ENCODE measurements at places on chromosomes 13 and 19.

- no peak for DNase-seq
Measured at GRCh38 chr19:16938211-16938610, 49.4 kb downstream of the F2RL3 start.

DNA sequence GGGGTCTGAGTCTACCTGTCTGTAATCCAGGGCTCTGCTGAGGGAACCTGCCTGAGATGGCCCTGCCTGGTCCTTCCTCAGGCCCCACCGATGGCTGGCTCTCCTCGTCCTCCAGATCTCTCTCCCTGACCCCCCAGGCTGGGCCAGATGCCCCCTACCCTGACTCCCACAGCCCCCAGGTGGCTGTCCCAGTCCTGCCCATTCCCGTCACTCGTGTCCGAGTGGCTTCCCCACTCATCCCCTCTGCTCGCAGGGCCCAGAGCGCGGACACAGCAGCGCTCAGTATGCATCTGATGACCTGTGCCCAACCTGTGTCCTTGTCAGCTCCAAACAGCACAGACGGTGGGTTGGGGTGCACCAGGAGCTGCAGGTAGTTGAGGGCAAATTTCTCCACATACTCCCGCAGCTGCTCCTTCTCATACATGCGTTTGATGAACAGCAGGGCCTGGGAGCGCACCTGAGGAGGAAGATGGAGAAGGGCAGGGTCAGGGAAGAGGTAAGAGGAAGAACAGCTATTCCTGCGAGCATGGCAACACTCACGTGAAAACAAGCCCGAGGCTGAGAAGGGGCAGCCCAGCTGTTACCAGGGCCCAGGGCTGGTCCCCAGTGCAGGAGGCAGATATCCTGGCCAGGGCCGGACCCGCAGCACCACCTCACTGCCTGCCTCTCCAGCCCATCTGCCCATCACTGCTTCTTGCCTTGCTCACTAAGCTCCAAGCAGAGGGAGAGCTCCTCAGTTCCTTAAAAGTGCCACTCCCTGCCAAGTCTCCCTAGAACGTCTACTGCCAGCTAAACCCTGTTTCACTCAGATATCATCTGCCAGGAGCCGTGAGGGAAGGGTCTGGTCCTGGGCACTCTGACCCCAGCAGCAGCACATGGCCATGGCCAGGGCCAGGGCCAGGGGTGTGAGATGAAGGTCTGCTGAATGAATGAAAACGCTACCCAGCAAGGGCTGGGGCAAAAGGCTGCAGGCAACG is 11.1 kb upstream of the RSPH6A start:
- DNase-seq = no peak

GRCh38 chr13:49731766-49732165 is 40.5 kb upstream of the EBPL start:
- DNase-seq = no peak

DNA sequence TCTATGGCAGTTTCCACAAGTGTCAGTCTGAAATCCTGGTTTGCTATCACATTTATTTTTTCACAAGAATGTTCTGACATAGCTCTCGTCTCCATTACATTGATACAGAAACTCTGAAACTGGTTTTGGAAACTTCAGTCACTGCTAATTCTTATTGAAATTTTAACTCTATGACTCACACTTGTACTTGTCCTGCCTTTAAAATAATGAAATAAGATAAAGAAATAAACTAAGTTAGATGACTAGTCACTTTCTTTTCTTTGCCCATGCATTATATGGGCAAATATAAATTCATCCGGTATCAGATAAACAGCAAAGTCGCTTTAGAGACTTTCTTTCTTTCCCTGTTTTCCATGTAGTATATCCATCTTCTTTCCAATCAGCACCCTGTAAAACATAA is 257.5 kb downstream of the PCDH9 start:
- no peak for DNase-seq

DNA sequence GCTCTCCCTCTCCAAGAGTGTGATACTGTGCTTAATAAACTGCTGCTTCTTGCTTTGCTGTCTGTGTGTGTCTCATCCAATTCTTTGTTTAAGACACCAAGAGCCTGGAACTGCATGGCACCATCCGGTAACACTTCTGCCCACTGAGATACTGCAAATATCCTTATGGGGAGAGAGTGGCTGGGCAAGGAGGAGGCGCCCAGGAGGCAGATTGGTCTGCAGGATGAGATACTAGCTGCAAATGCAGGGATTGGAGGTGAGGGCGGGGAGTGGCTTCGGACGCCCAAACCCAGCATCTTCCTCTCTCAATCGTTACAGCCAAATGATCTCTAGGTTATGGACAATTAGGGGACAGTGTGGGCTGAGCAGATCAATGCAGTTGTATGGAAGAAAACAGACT is 1.7 kb upstream of the SIGLEC7 start:
- no peak for DNase-seq

- DNase-seq = no peak
Measured at GRCh38 chr19:1052349-1052975, 12.6 kb downstream of the ABCA7 start.

DNA sequence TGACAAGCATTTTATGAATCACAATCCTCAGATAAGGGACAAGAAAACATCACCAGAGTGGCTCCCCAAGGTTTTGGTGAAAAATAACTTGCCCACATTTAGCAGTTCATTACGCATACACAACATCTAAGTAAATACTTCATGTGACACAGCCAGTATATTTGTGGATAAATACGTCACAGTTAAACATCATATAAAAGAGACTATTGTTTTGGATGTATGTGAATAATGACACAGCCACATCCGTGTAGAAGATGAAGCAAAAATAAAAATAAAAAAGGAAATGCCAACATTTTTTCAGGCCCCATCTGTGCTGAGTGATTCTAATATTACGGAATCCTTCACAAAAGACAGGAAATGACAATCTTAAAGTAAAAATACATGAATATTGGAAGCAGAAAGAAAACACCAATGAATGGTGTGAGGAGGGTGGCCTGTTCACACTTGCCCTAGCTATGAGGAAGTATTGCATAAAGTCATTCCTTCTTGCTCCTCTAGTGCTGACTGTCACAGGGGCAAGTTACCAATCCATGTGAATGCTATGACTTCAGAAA is 457.1 kb downstream of the KLF12 start:
- DNase-seq = no peak

DNA sequence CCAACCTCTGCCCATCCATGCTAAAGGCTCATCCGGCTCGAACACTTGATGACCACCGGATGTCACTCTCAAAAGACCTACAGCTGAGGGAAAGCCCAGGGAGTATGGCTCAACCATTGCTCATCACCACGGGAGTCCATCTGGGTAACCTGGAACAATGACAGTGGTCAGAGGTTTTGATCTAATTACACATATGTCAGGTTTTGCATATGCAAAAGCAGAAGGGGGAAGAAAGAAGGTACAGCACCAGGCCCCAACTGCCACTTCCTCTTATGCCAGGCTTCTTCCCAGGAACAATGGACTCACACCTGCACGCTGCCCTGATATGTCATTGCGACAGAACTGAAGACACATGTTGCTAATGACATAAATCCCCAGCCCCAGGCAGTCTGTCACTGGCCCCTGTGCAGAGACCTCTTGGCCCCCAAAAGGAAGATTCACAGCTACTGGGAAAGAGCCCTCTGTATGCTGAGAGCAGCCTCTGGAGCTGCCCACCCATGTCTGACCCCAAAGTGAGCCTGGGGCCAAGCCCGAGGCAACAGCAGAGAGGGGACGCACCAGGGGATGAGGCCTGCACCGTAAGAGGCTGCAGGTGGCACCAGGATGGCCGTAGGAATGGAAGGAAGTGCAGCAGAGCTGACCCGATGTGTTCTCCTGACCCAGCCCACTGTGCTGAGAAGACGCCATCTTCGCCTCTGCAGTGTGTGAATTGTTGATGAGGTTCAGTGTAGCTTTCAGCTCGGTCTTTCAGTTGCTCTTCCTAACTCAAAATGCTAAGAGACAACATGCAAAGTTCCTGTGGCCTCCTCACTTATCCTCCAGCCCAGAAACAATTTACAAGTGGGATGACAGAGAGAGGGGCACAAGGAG is 26.3 kb downstream of the EPS15L1 start:
- no peak for DNase-seq

GRCh38 chr13:74904556-74904955 is 577.4 kb downstream of the TBC1D4 start:
- DNase-seq = no peak

Measured in activated CD4-positive, alpha-beta T cell treated with anti-CD3 and anti-CD28 coated beads, Interleukin-10, Interleukin-2, amounts not matched to agents 100 ng/mL and 50 ng/mL, durations not matched to agents 16 hours and 8 hours (primary cell).